ENCODE measurements at places on chromosomes 12 and 14.

- DNase-seq: peak; percentile 95
- peak within 1 kb of the TSS; percentile 21 for H3K4me3 ChIP-seq
- no peak within 1 kb of the TSS for H3K27ac ChIP-seq
- H3K27me3 ChIP-seq: peaks cover 100% of the 10 kb centered on the region
- H3K4me1 ChIP-seq: peaks cover 21% of the 10 kb centered on the region
- no peaks in the 10 kb centered on the region for H3K36me3 ChIP-seq
Observed at GRCh38 chr14:60648934-60649874, at the start of gene SIX1. TSS of gene SIX1 (minus strand) at chr14:60649477. CDS start at chr14:60649189, 288 bp downstream.

- no peak overlapping the region for H3K27ac ChIP-seq
- DNase-seq: no peak
- H3K36me3 ChIP-seq: no peaks in the 10 kb centered on the region
- H3K27me3 ChIP-seq: no peaks in the 10 kb centered on the region
Observed at GRCh38 chr14:91890291-91890749, 23.0 kb upstream of the TC2N start.

- no peaks in the 10 kb centered on the region for H3K27me3 ChIP-seq
- no peaks in the 10 kb centered on the region for H3K36me3 ChIP-seq
- no peaks in the 10 kb centered on the region for H3K4me1 ChIP-seq
- no peak overlapping the region for H3K27ac ChIP-seq
- DNase-seq: no peak
- H3K4me3 ChIP-seq: no peak overlapping the region
Observed at GRCh38 chr12:52585946-52586345, 12.3 kb upstream of the KRT74 start.

DNA sequence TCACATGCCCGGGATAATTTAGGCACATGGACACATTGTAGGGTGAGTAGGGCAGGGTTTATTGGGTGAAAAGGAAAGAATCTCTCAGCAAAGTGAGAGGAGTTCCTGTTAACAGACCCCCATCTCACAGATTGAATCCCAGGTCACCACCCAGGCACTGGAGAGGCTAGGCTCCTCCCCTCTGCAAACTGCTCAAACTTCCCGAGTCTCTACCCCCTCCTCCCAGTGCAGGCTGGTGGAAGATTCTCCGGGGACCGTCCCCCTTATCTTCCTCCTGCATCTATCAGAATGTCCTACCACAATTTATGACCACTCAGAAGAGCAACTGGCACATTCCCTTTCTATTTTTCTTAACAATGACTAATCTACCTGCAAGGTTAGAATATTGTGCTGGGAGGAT is 126.0 kb downstream of the NTF3 start:
- no peak overlapping the region for H3K27ac ChIP-seq
- DNase-seq: peak; percentile 64
- no peaks in the 10 kb centered on the region for H3K27me3 ChIP-seq
- no peaks in the 10 kb centered on the region for H3K4me1 ChIP-seq
- no peak overlapping the region for H3K4me3 ChIP-seq

DNA sequence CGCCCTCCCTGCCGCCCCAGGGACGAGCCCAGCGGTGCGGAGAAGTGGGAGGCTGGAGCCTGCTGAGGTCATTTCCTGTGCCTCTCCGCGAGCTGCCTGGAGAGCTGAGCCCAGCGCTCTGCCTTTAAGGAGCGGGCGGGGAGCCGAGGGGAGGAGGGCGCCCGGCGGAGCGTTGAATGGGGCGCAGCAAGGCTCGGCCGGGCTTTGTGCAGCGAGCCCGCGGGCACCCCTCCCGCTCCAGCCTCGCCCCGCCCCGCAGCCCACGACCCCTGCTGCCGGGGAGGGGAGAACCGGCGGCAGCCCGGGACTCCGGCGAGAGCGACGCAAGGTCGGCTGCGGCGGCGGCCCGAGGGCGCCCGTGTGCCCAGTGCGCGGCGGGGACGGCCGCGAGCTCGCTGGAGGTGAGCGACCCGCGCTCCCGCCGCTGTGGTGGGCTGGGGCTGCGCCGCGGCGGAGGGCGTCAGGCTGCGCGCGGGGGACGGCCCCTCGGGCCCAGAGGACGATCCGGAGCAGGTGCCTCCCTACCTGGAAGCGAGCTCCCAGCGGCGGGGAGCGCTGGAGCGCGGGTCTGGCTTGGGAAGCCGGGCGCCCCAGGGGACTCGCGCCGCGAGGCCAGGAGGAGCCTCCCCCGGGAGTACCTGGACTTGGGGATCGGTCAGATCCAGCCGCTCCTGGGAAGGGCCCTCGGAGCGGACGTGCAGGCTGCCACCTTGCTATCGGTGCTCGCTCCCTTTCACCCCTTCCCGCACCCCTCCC is at the start of gene PLEKHH1:
TSS of gene PLEKHH1 (plus strand) at position 293 of the 756 bp plus-strand sequence. CDS start 8,578 bp downstream, outside the sequence.
- peak; percentile 91 for DNase-seq
- H3K4me3 ChIP-seq: peak within 1 kb of the TSS; percentile 83
- H3K4me1 ChIP-seq: no peaks in the 10 kb centered on the region

- peak overlapping the region; percentile 94 for H3K4me3 ChIP-seq
- H3K27ac ChIP-seq: peak overlapping the region; percentile 99
- H3K27me3 ChIP-seq: no peaks in the 10 kb centered on the region
- H3K36me3 ChIP-seq: peaks cover 11% of the 10 kb centered on the region
- DNase-seq: peak; percentile 87
- peaks cover 4% of the 10 kb centered on the region for H3K4me1 ChIP-seq
Observed at GRCh38 chr12:123270214-123271000, 1.2 kb downstream of the CDK2AP1 start.

DNA sequence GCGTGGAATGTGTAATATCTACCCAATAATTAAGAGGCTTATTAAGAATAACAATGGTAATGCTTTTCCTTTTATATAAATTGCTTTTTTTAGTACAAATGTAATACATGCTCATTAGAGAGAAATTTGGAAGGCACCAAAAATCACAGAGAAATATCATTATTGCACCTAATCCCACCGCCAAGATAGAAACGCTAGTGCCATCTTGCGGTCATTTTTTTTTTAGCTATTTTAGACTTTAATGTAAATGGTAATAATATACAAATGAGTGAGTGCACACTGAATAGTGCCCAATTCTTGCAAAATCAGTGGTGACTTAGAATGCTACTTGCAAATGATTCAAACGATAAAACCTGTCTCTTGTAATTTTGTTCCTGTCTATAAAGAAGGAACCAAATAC is 576.8 kb upstream of the TMEM132C start:
- no peak overlapping the region for H3K4me3 ChIP-seq
- no peak overlapping the region for H3K27ac ChIP-seq
- no peak for DNase-seq
- H3K27me3 ChIP-seq: no peaks in the 10 kb centered on the region
- no peaks in the 10 kb centered on the region for H3K36me3 ChIP-seq
- H3K4me1 ChIP-seq: no peaks in the 10 kb centered on the region

Data from endodermal cell (in vitro differentiated cells).